ENCODE measurements at places on chromosomes 7 and 10.

GRCh38 chr7:150974468-150975391, 3.4 kb downstream of the KCNH2 start:
- no peak for DNase-seq

GRCh38 chr7:90169891-90170290, 15.6 kb downstream of the STEAP1 start:
- no peak for DNase-seq

- DNase-seq = no peak
These were observed 430.7 kb downstream of the PARD3 start for GRCh38 chr10:34384372-34384771.

- no peak for DNase-seq
These were observed 131.4 kb downstream of the ADAM12 start for GRCh38 chr10:126256864-126257263.

- DNase-seq = no peak
These were observed 45.3 kb upstream of the OSBPL3 start for GRCh38 chr7:25025218-25025671.

DNA sequence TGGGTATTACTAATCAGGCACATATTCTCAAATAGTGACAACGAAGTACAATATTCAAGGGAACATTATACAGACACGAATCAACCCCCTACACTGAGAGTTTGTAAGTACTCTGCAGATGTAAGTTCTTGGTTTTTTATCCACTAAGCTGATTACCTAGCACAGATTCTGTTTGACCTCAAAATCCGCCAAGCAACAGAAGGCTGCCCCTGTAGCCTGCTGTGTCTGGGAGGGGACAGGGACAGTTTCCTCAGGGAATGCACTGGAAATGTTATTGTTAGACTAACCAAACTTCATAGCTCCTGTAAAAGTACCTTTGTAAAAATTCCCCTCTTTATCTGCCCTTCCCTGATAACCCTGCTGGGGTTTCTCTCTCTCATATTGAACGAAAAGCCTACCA, 45.2 kb upstream of the ZRANB1 start:
- no peak for DNase-seq

GRCh38 chr10:89278034-89278535, 23.8 kb upstream of the IFIT2 start:
- no peak for DNase-seq

DNA sequence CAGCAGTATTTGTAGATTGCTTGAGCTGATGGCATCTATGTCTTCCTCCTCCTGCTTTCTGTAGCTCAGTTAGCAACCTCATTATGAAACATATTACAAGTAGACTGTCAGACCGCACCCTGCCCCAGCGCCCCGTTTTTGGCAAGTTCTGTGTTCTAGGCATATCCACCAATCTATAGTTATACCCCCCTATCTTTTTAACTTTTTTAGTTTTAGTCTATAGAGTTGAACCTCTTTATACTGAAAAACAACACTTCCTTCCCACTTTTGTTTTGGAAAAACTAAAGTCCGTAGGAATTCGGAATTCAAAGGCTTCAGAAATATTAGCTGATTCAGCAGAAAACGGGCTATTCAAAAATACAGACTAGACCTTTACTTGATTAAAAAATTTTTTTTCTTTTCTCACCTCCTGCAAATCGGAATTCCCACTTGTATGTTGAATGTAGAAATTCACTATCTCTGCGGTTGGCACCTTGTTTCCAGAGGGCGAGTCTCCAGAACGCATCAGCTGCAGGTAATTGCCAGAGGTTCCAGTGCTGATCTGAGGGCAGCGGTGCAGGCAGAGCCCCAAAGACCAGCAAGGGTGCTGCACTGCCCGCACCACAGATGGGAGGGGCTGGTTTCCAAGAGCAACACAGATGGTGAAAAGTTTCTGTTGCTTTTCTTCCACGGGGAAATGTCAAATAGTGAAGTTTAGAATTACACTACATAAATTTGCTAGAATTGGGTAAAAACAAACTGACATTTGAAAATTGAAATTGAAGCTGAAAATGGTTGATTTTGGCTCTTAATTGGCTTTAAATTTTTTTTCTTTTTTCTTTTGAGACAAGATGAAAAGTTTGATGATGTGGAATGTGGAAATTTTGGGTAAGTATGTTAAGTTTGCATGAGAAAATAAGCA, 2.2 kb upstream of the FZD8 start:
- no peak for DNase-seq

DNA sequence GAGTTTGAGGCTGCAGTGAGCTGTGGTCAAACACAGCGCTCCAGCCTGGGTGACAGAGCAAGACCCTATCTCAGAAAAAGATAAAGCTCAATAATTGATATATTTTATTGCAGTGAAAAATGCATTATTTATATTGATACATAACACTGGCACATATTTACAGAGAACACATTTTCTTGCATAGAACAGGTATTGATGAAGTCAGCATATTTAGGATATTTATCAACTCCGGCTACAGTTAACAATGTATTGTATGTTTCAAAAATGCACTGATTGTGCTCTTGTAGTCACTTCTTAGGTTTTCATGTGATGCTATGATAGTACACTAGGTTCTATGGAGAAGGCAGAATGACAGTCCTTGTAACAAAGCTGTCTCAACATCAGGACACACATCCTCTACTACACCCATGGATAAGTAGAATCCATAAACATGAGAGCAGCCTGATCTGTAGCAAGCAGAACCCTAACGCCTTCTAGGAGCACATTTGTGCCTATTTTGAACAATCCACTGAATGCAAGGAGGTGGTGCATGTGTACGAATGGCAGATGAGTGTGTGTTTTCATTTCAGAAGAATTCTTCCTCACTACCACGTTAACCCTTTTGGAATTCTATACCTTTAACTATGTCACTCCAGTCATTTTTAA, 586.1 kb upstream of the CELF2 start:
- no peak for DNase-seq

DNA sequence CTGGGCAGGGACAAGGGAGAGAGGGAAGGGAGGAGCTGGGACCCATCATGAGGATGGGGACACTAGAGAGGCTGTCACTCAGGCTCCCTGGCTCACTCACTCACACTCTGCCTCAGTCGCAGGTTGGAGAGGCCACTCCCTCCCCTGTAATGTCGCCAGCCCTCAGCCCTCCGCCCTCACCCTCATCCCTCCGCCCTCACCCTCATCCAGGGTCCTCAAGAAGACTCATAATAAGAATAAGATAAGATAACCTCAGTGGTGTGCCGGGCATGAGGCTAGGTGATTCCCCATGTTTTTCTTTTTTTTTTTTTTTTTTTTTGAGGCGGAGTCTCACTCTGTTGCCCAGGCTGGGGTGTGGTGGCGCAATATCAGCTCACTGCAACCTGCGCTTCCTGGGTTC, 92.2 kb downstream of the GTF2IRD1 start:
- DNase-seq = no peak

Data from GF-D8 (cell line).